ENCODE measurements at places on chromosomes 2 and 18.

- no peak for DNase-seq
Measured at GRCh38 chr18:35778850-35779627, 193.4 kb upstream of the RMP24 start.

GRCh38 chr2:41933585-41934320, 114.1 kb upstream of the PKDCC start:
- no peak for DNase-seq

DNA sequence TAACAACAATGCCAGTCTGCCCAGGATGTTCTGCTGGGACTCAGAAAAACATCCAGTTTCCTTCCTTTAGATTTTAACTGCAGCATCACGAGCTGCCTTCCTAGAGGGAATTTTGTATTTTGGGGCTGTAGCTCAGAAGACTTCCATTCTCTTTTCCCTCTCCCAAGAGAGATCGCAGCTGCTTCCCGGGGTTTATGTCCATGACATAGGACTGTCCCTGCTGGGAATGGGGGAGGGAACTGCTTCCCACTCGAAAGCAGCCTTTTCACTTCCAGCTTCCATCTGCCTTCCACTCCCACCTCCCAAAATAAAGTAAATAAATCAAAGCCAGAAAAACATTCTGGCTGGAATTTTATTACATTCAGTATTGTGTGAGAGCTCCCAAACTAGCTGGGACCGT, 52.4 kb downstream of the LIMS1 start:
- DNase-seq = no peak

- DNase-seq = no peak
Measured at GRCh38 chr2:105517814-105518705, 119.2 kb upstream of the FHL2 start.

DNA sequence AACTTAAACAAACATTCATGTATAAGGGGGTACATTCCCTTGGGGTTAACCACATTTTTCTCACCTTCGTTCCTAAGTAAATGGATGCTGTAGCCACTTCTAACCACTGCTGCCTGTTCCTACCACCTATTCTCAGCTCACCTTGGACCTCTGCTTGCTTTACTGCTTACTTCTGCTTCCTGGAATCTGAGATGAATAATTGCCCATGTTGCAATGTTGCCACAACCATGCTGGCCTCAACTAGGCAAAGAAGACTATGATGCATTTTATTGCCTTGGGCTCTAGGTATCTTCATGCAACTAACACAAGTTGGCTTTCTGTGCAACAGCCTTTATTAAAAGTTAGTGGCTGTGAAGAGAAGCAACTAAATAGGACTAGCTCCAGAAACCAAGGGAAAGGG, 106.3 kb upstream of the TCF4 start:
- no peak for DNase-seq

DNA sequence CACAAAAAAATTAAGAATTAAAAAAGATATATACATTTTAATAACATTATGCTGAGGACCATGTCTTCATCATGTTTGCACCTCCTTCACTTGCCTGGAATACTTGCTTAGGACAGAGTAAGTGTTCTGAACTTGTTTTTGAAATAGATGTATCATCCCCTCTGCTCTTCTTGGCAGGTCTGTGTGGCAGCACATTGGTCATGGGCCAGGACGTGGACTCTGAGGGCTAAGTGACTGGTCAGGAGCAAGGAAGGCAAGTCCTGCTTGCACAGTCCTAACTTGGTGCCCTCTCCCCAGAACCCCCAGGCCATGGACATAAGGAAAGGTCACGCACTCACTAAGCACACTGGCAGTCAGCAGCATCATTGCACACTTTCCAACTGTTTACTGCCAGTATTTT, 95.8 kb downstream of the PTPRM start:
- no peak for DNase-seq

DNA sequence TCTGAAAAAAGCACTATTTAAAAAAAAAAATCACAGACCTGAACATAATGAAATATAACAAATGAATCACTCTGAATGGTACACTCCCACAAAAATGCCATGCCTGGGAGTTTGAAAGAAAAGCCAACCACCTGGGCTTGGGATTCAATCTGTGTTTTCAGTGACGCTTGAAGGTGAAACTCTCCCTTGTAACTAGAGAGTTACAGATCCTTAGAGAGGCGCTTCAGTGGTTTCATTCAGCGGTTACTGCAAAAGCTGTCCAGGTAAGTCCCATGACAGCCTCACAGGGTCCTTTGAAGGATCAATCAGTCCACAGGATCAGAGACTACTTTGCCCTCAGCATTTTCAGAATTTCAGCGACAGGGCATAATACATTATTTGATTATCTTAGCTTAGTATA, 627.3 kb downstream of the IRS1 start:
- DNase-seq = no peak

GRCh38 chr2:190443778-190444481, 35.8 kb downstream of the MFSD6 start:
- no peak for DNase-seq

DNA sequence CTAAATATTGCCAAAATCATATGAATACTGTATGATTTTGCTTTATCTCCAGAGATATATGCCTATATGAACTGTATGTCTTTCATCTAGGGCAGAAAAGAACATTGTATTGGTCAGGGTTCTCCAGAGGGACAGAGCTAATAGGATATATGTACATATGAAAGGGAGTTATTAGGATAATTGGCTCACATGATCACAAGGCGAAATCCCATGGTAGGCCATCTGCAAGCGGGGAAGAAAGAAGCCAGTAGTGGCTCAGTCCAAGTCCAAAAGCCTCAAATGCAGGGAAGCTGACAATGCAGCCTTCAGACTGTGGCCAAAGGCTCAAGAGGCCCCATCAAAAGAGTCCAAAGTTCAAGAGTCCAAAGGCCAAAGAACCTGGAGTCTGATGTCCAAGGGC, 209.9 kb downstream of the RNF144A start:
- no peak for DNase-seq

DNA sequence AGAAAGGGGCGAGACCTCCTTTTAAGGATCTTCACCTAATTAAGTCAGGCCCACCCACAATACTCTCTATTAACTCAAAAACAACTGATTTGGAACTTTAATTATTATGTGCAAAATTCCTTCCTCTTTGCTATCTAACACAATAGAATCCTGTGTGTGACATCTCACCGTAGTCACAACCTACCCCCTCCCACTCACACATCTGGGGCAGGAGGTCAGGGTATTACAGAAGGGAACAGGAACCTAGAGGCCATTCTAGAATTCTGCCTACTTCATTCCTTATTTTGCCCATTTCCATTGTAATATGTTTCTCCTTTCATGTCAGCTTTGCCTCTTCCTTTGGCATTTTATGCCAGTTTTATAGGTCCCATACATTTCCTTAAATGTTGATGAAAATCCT, 829.3 kb upstream of the ID2 start:
- DNase-seq = no peak

- no peak for DNase-seq
Measured at GRCh38 chr2:231573096-231573495, 19.6 kb upstream of the TEX44 start.

DNA sequence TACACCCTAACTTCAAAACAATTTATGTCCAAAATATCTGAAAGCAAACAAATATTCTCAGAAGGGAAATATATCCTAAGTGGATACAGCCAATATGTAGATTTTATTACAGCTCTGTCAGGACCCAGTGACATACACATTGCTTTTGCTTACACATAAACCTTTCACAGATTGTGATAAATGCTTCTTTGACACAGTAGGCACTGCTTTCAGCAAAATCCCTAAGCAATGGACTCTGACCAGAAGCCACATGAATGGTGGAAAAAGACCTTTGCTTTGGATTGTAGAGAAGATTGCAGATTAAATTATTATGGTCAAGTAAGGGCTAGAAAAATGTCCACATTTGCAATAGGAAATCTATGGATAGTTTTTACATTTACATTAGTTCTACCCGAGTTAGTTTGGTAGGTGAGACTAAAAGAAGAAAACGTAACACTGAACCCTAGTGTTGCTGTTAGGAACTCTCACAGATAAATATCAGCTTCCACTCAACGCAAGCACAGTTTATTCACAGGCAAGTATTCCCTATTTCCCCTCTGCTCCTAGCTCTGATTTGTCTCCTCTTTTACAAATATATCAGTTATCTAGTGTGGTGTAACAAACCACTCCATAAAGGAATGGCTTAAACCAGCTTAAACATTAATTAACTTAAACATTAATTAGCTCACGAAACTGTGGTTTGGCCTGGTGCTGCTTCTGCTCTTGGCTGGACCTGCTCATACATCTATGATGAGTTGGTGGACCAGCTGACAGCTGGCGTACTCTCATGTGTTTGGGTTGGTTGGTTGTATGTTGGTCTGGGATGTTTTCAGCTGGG, 23.6 kb upstream of the SERPINE2 start:
- DNase-seq = no peak

DNA sequence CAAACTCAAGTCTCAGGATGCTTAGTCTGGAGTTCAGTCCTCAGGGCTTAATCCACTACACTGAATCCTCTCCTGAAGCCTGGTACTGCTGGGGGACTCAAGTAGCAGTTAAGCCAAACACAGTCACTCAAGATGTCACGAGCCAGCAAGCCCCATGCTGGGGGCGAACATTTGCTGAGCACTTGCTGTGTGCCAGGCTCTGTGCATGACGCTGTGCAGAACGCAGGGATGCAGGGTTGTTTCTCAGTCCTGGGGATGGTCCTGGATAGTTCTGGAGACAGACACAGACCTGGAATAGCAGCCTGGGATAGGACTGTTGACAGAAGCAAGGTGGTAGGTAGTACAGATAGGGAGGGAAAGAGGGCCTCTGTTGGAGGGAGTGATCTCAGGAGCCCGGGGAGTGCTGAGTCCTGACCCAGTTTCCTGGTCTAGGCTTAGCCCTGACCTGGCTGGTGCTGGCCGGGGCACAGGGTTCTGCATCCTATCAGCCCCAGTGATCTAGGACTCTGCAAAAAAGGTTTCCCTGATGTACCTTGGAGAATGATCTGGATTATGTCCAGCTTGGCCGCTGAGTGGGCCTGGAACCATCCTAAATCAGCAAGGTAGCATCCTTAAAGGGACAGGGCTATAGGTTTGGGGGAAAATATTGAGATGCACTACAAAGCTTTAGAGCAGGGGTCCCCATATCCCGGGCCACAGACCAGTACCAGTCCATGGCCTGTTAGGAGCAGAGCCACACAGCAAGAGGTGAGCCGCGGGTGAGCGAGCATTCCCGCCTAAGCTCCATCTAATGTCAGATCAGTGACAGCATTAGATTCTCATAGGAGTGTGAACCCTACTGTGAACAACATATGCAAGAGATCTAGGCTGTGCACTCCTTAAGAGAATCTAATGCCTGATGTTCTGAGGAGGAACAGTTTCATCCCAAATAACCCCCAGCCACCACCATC, 54.7 kb upstream of the OTOF start:
- no peak for DNase-seq

DNA sequence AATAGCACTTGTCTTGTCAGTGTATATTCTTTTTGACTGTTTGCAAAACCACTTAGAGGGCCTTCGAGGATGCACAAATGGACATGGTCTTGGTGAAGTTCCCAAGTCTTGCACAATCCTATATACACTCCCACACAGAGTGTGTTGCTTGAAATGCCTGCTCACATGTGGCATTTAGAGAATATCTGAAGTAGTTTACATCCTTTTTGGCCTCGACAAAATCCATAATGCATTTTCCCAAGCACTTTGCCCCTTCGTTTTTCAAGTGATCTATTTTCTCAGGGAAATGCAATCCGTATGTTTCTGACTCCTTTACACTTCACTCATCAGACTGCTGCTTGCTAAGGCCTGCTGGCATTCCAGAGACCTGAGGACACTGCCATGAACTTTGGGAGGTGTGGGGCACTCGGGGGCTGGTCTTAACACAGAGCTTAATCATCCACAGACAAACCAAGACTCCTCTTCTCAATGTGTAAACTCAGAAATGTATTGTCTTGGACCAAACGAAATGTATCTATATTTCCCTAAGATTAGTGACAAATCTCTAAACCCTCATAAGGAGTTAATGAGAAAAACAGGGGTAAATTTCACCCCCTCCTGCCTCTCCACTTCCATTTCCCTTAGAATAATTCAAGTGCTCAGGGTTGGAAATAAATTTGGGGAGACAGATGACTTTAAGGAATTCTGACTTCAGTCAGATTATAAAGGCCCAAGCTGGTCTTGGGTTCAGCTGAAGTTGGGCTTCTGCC, 219.3 kb upstream of the APCDD1 start:
- no peak for DNase-seq

DNA sequence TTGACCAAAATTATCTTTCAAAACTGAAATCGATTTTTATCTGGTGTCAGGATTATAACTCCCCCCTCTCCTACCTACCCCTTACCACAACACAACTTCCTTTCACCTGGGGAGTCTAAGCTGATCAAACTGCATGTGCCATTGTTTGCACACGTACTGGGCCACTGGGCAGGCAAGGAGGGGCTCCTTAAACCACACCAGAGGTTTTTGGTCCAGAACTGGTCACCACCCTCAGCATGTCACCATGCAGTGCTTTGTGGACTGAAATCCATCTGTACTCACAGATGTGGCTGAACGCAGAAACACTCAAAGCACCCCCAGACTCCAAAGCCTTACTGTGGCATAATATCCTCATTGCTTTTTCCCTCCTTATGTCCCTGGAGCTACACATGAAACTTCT, 13.9 kb upstream of the ARHGAP25 start:
- no peak for DNase-seq

- DNase-seq = no peak
Measured at GRCh38 chr2:240895656-240896388, at the start of gene MAB21L4. Gene MAB21L4 (minus strand): TSS chr2:240896156. CDS start chr2:240895997, 159 bp downstream.

DNA sequence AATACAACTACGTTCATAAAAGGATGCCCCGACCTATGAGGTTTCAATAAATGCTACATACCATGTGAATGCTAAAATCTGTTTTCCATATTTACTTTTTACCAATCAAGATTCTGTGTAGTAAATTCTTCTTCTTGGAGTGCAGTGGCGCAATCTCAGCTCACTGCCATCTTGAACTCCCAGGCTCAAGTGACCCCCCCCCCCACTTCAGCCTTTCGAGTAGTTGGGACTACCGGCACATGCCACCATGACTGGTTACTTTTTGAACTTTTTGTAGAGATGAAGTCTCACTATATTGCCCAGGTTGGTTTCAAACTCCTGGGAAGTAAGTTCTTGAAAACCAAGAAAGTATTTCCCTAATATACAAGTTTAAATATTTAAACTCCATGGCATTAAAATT, 14.4 kb upstream of the USP34 start:
- DNase-seq = no peak

DNA sequence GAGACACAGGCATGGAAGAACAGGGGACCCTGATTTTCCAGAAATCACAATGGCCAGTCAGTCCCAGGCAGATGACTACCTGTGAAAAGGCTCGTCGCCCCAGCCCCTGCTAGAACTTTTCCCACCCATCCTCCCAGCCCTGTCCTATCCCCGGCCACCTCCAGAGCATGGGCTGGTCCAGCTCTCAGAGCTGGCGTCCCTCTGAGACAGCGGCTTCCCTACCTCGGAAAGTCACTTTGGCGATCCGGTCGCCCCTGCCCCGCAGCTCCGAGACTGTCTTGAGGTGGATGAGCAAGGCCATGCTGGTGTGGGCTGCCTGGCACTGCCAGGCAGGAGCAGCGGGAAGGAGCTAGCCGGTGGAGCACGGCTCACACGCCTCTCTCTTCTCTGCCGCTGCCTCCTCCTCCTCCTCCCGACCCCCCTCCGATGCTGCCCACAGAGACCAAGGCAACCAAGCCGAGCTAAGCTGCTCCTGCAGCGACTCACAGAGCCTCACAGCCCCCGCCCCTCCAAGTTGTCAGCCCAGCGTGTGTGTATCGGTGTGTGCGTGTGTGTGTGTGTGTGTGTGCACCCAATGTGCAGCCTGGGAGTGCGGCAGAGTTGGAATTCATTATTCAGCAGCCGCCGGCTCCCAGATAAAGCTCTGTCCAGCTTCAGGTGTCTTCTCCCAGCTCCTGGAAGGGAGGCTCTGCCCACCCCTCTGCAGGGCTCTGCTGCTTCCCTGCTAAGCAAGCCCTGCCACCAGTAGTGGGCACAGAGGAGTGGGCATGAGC, 80.5 kb upstream of the OTOF start:
- DNase-seq = no peak

- DNase-seq = no peak
Measured at GRCh38 chr2:237213315-237214022, 127.8 kb downstream of the COPS8 start.

Data from GM06990 (cell line).